ENCODE measurements at places on chromosomes 13 and 19.

DNA sequence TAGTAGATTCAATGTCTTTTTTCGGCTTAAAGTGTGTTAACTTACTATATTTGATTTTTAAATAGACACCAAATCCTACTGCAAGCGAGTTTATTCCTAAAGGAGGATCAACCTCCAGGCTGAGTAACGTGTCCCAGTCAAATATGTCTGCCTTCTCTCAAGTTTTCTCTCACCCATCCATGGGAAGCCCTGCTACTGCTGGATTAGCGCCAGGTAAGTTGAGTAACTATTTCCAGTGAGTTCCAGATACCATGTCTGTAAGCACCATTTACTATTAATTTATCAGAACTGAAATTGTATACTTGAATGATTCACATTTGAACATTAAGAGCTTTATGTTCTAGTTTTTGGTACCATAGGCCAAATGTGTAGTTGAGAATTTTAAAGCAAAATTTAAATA lies 81.8 kb downstream of the PAN3 start:
- no peak for DNase-seq

GRCh38 chr19:6041991-6042481 lies 64.1 kb upstream of the RANBP3 start:
- DNase-seq, result no peak

DNA sequence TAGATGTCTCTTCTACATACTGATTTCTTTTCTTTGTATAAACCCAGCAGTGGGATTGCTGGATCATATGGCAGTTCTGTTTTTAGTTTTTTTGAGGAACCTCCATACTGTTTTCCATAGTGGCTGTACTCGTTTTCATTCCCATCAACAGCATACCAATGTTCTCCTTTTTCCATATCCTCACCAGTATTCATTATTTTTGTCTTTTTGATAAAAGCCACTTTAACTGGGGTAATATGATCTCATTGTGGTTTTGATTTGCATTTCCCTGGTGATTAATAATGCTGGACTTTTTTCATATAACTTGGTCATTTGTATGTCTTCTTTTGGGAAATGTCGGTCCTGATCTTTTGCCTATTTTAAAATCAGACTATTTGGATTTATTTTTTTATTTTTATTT lies 108.5 kb downstream of the PAN3 start:
- DNase-seq, result no peak

DNA sequence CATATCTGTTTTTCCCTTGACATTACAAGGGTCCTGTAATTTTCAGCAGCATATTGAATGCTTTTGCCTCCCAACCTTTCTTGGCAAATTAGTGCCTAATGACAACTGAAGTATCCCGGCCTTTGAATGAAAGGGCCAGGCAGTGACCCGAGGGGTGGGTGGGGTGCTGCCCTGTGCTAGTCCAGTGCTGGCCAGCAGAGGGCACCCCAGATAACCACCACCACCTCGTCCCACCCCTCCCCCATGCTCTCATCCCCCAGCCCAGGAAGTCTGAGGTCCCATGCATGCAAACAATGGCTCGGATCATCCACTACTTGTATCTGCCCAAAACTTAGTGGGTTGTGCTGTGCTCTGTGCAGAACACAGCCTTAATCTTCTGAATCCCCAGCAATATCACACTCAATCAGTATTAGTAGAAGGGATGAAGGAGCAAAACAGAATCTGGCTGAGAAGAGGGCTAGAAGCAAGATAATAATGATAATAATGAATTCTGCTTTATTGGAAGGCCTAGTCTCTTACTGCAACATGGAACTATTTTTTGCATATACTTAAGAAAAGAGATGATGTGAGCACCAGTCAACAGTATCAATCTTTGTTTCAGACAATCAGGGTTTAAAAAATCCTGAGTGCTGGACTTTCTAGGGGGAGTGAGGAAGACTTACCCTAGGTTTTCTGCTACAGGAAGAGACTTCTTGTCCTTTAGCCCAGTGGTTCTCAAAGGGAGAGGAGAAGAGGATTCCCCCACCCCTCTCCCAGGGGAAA lies 3.8 kb downstream of the ATP12A start:
- peak; percentile 68 for DNase-seq

GRCh38 chr13:99982731-99983498 lies 1.3 kb downstream of the ZIC2 start:
- DNase-seq, result no peak

DNA sequence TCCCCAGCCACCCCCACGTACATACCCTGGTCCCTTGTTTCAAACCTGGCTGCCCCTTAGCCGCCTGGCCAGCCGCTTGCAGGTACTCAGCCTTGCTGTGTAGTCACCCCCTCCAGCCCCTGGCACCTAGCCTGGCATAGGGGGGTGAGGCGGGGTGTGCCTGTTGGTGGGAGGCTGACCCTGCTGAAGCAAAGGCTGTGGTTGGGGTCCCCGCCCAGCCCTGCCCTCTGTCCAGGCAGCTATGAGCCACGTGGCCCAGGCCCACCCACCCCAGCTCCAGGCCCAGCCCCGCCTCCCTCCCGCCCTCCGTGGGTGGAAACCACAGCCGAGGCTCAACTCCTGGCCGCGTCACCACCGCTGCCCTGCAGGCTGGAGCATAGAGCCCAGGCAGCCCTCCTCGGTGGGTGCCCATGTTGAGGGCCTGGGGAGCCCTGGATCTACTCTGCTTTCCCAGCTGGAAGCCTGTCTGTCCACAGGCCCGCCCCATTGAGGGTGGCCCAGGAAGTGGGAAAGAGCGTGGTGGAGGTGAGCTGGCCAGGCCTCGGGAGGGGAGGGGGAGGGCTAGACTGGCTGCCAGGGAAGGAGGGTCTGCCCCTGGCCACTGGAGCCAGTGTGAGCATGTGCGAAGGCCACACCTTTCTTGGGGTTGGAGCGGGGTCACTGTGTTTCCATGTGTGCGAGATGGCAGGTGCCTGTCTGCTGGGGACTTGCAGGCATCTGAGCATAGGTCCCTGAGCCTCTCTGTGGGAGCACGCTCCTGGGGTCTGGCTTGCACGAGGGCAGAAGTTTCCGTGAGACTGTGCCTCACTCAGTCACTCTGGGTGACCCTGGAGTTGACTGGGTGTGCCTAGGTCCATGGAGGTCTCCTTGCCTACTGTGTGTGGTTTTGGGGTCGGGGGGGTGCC lies 31.0 kb downstream of the PAK4 start:
- no peak for DNase-seq

GRCh38 chr13:50826035-50826434 lies 17.5 kb downstream of the DLEU7 start:
- DNase-seq, result no peak

- DNase-seq, result no peak
Measured at GRCh38 chr13:34391076-34391475, 551.0 kb upstream of the NBEA start.

GRCh38 chr19:47183601-47184000 lies 47.4 kb downstream of the BBC3 start:
- DNase-seq, result no peak
